ENCODE measurements at places on chromosomes 7 and 10.

DNA sequence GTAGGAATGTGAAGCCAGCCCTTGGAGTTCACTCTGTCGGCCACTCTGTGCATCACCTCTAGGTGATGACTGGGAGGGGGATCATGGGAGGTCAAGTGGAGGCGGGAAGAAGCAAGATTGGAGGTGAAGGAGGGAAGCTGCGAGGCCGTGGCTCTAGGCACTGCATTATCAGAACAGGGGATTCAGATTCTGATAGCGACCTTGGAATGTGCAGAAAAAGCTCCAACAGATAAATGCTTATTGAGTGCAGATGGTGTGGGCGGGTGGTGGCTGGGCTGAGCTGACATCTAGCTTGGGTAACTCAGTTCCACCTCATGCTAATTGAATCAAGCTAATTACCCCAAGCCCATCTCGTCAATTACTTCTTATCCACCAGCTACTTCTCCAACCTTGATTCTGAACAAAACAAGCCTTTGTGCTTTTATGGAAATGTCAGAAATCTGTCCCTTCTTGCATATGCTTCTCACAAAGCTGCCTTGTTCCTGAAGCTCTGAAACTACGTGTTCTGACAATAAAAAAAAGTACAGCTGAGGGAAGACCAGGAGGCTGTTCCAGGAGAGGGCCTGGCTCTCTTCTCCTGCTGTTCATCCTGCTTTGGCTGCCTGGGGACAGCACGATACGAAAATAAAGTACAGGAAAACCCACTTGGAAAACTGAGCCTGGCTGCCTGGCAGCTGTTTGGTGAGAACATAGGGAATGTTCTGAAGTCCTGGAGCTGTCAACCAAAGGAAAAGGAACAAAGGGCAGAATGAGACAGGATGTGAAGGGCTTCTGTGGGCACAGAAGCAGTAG lies 27.5 kb downstream of the STRA8 start:
- peak; percentile 65 for DNase-seq

GRCh38 chr7:31835471-31835870 lies 148.5 kb downstream of the PPP1R17 start:
- no peak for DNase-seq

DNA sequence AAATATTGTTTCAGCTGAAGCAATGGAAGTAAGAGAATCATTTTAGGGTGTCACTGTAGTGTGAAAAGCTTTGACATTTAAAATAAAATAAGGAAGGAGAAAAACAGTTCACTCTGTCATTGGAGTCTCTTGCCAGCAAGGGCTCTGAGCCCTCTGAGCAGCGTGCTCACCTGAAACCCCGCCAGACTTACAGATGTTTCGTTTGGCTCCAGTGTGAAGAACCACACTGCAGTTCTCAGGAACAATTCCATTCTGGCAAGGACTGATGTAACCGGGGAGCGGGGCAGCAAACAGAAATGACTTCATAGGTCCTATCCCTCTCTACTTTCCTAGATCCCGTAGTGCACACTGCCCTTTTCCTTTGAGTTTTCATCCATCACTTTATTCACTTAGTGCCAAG lies 164.3 kb downstream of the CELF2 start:
- DNase-seq = peak; percentile 80

GRCh38 chr7:85659364-85659763 lies 472.5 kb upstream of the SEMA3D start:
- no peak for DNase-seq

- DNase-seq = no peak
Measured at GRCh38 chr10:101063548-101064414, 2.0 kb downstream of the KAZALD1 start.

GRCh38 chr10:69303632-69304051 lies 25.3 kb downstream of the HK1 start:
- DNase-seq = no peak

- DNase-seq = peak; percentile 66
Measured at GRCh38 chr10:97780841-97781617, 9.2 kb upstream of the SFRP5 start.

DNA sequence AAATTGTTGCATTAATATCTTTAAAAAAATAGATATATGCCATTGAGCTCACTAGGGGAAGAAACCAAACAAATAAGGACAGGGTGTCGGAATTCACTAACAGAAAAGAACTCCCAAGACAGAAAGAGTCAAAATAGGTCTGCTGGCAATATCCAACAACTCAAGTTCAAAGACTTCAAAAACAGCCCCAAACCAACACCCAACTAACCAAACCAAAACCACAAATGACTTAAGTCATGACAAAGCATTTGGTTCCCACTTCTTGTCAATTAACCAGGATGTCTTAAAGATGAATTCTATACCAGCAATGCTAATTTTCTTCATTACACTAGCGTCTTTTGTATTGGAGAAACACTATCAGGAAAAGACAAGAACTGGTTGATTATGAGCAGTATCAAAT lies 249.0 kb upstream of the PLXNA4 start:
- DNase-seq = no peak

GRCh38 chr10:26700884-26701630 lies 3.6 kb downstream of the PDSS1 start:
- DNase-seq = no peak

- DNase-seq = no peak
Measured at GRCh38 chr10:55734112-55734511, 626.9 kb downstream of the ZWINT start.

- DNase-seq = no peak
Measured at GRCh38 chr10:70459061-70459773, 17.7 kb upstream of the NODAL start.

DNA sequence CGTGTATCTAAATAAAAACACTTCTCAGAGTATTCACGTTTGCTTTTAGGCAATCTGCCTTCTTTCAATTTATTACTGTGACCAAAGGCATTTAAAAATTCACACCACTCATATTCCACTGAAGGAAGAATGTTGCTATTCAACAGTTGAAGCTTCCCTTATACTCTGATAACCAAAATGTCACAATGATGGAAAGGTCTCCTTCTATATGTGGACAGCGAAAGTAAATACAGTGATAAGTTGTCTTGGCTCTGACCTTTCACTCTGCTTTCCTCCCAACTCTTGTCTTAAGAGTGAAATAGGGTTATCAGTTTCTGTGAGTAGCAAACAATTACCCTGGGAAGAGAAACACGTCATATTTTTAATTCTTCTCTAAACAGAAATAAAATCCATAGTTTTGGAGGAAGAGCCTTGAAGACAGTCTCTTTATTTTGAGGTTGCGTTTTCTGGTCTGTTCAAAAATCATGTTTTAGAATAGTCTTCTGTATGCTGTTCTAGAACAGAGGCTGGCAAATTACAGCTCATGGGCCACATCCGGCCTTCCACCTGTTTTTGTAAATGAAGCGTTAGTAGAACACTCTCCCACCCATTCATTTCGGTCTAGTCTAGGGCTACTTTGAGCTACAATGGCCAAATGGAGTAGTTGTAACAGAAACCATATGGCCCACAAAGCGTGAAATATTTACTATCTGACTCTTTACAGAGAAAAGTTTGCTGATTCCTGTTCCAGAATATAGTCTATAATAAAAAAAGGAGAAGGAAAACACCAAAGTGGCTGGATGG lies 41.3 kb downstream of the ETV1 start:
- DNase-seq = peak; percentile 28

DNA sequence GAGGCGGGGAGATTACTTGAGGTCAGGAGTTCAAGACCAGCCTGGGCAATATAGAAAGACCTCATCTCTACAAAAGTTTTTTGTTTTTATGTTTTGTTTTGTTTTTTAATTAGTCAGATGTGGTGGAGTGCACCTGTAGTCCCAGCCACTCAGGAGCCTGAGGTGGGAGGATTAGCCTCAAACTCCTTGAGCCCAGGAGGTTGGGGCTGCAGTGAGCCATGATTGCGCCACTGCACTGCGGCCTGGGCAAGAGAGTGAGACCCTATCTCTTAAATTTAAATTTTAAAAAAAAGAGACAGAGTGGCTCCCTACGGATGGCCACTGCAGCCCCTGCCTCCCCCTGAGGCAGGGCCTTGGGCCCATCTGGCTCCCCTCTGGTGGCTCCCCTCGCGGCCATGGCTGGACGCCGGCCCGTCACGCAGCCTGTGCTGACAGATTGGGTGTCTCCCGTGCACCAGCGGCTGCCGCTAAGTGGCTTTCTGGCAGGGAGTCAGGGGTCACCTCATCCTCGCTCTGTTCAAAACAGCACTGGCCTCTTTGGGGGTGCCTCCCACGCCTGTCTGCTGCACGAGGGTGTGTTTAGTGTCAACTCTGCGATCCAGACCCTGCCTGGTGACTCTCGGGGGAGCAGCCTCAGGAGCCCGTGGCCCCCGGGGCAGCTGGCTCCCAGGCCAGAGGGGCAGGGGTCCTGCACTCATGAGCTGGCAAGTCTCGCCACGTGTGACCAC lies 44.4 kb upstream of the ELN start:
- DNase-seq = no peak

DNA sequence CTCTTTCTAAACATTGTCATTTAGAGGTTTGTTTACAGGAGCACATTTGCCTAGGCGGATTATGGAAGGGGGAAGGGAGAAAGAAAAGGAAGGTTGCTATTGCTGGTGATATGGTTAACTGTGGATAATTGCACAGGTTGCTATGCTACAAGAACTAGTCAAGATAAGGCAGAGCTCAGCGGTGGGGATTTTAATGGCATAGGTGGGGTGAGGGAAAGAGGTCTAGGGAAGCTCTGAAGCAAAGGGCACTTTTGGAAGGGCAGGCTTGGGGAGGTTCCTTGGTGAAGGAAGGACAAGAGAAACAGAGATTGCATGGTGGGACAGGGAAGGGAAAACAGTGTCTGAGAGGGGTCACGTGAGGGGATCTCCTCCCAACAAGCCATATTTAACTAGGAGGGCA lies 19.5 kb downstream of the HYAL4 start:
- no peak for DNase-seq

- no peak for DNase-seq
Measured at GRCh38 chr10:109454691-109455090, 468.6 kb downstream of the XPNPEP1 start.

GRCh38 chr10:127945341-127945758 lies 38.4 kb downstream of the PTPRE start:
- peak; percentile 70 for DNase-seq

DNA sequence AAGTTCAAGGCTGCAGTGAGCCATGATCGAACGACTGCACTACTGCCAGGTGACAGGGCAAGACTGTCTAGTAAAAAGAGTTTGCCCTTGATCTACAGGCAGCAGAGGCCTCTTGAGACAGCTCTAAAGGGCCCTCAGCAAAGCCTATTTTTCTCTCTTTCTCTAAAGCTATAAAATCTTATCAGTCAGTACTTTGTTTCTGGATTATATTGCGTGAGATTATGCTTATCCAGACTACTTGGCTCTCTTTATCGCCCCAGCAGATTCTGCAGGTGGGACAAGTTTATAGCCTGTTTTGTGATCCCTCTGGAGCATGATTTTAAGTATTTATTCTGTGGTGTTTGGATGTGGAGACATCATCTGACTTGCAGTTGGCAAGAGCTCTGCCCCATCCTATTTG lies 2.7 kb downstream of the RPP38 start:
- no peak for DNase-seq

GRCh38 chr10:88150339-88150738 lies 286.9 kb downstream of the PTEN start:
- no peak for DNase-seq

DNA sequence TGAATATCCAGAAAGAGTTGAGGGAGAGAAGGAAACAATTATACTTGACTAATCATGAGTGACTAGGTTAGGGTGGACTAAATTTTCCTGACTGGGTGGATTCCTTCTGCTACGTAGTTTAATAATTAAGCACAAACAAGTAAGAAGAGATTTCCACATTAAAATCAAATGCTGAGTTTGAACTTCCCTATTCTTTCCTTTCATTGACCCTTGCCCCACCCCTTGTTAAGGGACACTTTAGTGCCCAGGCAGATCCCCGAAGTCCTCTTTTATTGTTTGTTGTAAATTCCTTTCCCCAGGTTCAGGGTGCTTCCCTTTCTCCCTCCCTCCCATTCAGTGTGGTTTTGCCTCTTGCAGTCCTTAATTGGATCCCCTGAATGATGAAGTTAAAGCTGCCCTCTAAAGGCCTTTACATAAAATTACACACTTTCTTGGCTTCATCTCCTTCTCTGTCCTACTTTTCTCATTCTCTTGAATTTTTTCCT lies 8.8 kb upstream of the SPAM1 start:
- DNase-seq = peak; percentile 10

- DNase-seq = no peak
Measured at GRCh38 chr7:128344431-128344774, 695 bp upstream of the RBM28 start.

DNA sequence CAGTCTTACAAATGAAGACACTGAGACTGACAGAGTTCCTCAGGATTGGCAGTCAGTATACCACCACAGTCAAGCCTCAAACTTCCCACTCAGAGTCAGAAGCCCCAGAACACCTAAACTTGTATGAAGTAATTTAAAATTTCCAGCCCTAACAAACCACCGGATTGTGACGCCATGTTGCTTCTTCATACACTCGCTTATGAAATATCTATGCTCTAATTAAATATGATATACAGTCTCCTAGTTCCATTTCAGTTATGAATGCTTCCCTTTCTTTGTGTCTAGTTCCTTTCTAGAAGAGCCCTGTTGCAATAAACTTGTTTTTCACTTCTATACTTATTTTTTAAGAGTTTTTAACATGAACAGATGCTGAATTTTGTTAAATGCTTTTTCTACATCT lies 172.0 kb upstream of the NOBOX start:
- DNase-seq = no peak

DNA sequence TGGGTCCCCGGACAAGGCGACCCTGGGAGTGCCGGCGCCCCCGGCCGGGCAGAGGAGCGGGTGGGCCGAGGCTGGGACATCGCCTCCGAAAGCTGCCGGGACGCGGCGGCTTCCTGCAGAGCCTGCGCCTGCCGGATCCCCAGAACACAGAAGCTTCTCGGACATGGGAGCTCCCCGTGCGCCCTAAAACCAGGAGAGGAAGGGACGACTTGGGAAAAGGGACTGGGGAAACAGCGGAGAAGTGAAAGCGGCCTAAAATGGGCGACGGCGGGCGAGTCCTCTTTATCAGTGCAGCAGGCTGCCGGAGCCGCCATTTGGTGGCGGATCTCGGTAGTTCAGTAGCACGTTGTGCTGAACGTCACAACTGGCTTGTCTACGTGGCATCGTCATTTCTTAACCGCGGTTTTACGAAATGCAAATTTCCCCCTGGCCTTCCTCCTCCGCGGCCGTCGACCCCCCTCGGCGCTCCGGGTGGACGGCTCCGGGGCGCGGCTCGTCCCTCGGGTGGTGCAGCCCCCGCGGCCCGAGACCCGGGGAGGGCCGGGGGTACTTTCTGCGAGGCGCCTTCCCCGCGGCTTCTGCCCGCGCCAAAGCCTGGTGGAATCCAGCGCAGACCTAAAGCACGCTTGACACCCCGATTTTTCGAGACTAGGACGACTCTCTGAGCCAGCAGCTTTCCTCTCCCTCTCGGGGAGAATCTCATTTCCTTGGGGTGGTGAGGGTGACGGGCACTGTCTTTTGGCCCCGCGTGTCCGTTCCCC lies 9.9 kb upstream of the SPAG6 start:
- peak; percentile 82 for DNase-seq

- DNase-seq = peak; percentile 94
Measured at GRCh38 chr10:89332123-89332633, 4.4 kb downstream of the IFIT3 start.

Data from muscle of leg (tissue), 16 donors.